ENCODE measurements at places on chromosomes 5 and 9. TPM values are rescaled to one million over a fixed set of nuclear protein-coding genes. Genes with fewer than 3 reads are reported as not detected.

- no peak for DNase-seq
- H3K36me3 ChIP-seq: no peaks in the 10 kb centered on the region
- H3K4me1 ChIP-seq: no peaks in the 10 kb centered on the region
Measured at GRCh38 chr5:102651466-102651865, 103.6 kb upstream of the PAM start.

- no peak overlapping the region for H3K27ac ChIP-seq
- H3K36me3 ChIP-seq: peaks cover 51% of the 10 kb centered on the region
- no peak overlapping the region for H3K4me3 ChIP-seq
- DNase-seq: no peak
- H3K27me3 ChIP-seq: no peaks in the 10 kb centered on the region
Measured at GRCh38 chr9:110244616-110245015, 11.7 kb downstream of the TXN start.

DNA sequence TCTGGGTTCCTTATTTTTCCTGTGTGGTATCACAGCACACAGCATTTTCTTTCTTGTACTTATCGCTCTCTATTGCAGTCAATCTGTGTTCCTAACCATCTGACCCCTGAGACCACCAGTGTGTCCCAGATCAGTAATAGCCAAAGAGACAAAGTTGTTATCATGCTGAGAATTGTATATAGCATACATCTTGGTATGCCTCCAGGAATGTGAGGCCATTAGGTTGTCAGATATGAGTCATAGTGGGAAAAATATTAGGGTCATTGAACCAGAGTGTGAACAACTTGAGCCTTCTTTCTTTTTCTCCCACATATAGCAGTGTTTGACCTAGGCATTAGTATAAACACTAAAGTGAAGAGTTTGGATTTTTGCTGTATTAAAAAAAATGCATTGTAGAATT is 106.3 kb downstream of the NDUFAF2 start:
- peak overlapping the region; percentile 65 for H3K27ac ChIP-seq
- no peaks in the 10 kb centered on the region for H3K36me3 ChIP-seq
- peaks cover 50% of the 10 kb centered on the region for H3K4me1 ChIP-seq
- no peaks in the 10 kb centered on the region for H3K27me3 ChIP-seq

- no peak overlapping the region for H3K4me3 ChIP-seq
- no peaks in the 10 kb centered on the region for H3K4me1 ChIP-seq
- DNase-seq: no peak
Measured at GRCh38 chr9:11269036-11269435, 656.2 kb upstream of the PTPRD start.

GRCh38 chr9:137757613-137758029 is 120.0 kb upstream of the CACNA1B start:
- H3K4me3 ChIP-seq: no peak overlapping the region
- H3K27ac ChIP-seq: no peak overlapping the region
- no peaks in the 10 kb centered on the region for H3K27me3 ChIP-seq

EPB41L4A gene
- 0.11 TPM for total RNA-seq

- no peaks in the 10 kb centered on the region for H3K36me3 ChIP-seq
- DNase-seq: no peak
- H3K4me1 ChIP-seq: no peaks in the 10 kb centered on the region
- no peak overlapping the region for H3K4me3 ChIP-seq
Measured at GRCh38 chr9:1058826-1059487, 8.8 kb downstream of the DMRT2 start.

- peaks cover 8% of the 10 kb centered on the region for H3K27me3 ChIP-seq
- no peaks in the 10 kb centered on the region for H3K36me3 ChIP-seq
- DNase-seq: peak; percentile 35
- H3K4me1 ChIP-seq: peaks cover 14% of the 10 kb centered on the region
- no peak overlapping the region for H3K27ac ChIP-seq
Measured at GRCh38 chr5:170745481-170746071, 37.9 kb upstream of the GABRP start.

DNA sequence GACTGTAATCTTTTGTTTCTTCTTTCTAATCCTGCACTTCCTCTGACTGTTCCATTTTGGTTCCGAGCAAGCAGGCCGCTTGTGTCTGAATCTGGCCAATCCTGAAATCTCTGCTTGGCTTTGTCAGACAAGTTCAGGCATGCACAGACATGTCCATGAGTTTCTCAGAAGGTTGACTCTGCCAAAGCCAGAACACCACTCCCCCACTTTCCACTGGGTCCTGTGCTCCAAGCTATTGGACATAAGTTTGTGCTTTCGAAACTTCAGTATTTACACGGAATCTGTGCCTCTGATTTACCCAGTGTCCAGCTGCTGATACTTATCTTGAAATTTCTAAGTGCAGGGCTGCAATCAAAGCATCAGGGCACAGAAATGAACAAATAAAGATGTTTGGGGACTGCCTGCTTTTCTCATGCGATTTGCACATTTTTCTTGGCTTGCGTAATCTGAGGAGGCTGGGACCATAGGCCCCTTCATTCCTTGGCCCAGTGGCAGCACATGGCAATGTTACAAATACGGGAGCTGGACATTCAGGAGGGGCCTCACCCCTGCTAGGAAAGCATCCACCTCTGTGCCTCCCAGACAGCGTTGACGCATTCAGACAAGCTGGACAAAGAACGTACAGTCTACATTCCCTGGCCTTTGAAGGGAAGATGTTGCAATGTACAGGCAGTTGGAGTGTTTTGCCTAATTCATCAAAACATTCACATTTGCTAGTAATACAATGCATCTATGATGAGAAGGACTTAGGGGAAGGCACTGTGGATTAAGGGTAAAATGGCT is 209.2 kb upstream of the PAPPA start:
- no peaks in the 10 kb centered on the region for H3K36me3 ChIP-seq
- no peaks in the 10 kb centered on the region for H3K27me3 ChIP-seq
- peaks cover 44% of the 10 kb centered on the region for H3K4me1 ChIP-seq
- DNase-seq: peak; percentile 93
- no peak overlapping the region for H3K4me3 ChIP-seq
- H3K27ac ChIP-seq: peak overlapping the region; percentile 91

ARHGEF37 gene
- total RNA-seq: 0.25 TPM

GRCh38 chr5:83400241-83400640 is 71.3 kb upstream of the VCAN start:
- no peaks in the 10 kb centered on the region for H3K27me3 ChIP-seq
- H3K4me1 ChIP-seq: no peaks in the 10 kb centered on the region
- H3K36me3 ChIP-seq: no peaks in the 10 kb centered on the region
- H3K27ac ChIP-seq: no peak overlapping the region
- no peak overlapping the region for H3K4me3 ChIP-seq

- peaks cover 7% of the 10 kb centered on the region for H3K4me1 ChIP-seq
- DNase-seq: no peak
- H3K27me3 ChIP-seq: peaks cover 16% of the 10 kb centered on the region
Measured at GRCh38 chr9:93183663-93184431, at the start of gene WNK2. Gene WNK2, plus strand, starts transcription at chr9:93184139. Its CDS starts 791 bp downstream, at chr9:93184930.

GRCh38 chr5:139407517-139407916 is 3.6 kb upstream of the SPATA24 start:
- no peak overlapping the region for H3K4me3 ChIP-seq

GRCh38 chr9:127763918-127764384 is 14.5 kb downstream of the SH2D3C start:
- no peaks in the 10 kb centered on the region for H3K27me3 ChIP-seq
- H3K36me3 ChIP-seq: no peaks in the 10 kb centered on the region
- no peak for DNase-seq
- no peaks in the 10 kb centered on the region for H3K4me1 ChIP-seq
- no peak overlapping the region for H3K27ac ChIP-seq

- H3K4me1 ChIP-seq: no peaks in the 10 kb centered on the region
- no peak overlapping the region for H3K27ac ChIP-seq
- no peak for DNase-seq
- H3K27me3 ChIP-seq: no peaks in the 10 kb centered on the region
- no peak overlapping the region for H3K4me3 ChIP-seq
Measured at GRCh38 chr9:112601636-112602035, 115.0 kb downstream of the KIAA1958 start.

- no peak overlapping the region for H3K27ac ChIP-seq
- no peak overlapping the region for H3K4me3 ChIP-seq
- DNase-seq: no peak
Measured at GRCh38 chr9:120482424-120483186, 97.4 kb downstream of the CDK5RAP2 start.

DNA sequence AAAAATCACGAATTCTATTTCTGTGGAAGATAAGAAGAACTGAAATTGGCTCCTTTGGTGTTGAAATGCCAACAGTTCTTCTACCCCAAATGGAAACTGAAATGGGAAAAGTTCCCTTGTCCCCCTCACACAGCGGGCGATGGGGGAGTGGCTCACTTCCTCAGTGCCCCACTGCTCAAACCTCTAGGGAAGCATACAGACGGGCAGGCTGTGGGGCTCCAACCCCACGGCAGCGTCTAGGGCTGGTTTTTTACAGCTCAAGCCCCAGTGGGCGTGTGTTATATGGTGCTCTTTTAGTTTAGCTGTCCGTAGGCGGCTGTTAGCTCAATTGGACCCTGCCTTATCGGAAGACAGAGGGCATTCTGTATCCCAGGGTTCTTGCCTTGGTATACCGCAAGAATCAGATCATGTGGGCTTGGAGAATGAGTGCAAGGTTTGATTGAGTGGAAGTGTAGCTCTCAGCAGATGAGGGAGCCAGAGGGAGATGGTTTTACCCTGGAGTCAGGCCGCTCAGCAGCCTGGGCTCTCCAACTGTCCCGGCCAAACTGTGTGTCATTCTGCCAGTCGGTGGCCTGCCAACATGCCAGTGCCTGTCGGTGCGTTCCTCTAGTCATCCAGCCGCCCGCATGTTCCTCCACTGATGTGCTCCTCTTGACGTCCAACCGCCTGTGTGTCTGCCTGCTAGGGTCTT is 166.3 kb upstream of the ZNF608 start:
- H3K36me3 ChIP-seq: no peaks in the 10 kb centered on the region
- DNase-seq: no peak
- no peak overlapping the region for H3K4me3 ChIP-seq
- no peak overlapping the region for H3K27ac ChIP-seq
- no peaks in the 10 kb centered on the region for H3K4me1 ChIP-seq
- H3K27me3 ChIP-seq: no peaks in the 10 kb centered on the region

DNA sequence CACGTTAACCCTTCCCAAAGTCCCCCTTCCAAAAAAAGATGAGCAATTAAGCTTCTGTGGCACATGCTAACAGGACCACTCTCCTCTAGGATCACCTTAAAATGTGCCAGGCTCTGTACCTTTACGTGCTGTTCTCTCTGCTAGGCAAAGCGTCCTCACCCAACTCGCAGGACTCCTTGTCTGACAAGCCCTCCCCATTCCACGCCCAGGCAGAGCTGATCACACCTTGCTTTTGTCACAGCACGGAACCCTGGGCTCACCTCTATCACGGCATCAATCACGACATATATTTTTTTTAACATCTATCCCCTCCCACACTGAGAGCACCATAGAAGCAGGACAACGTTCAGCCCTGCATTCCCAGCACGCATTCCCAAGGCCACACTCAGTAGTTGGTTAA is 47.1 kb downstream of the CDK5RAP2 start:
- no peak overlapping the region for H3K27ac ChIP-seq
- peaks cover 58% of the 10 kb centered on the region for H3K36me3 ChIP-seq
- no peak for DNase-seq
- H3K4me1 ChIP-seq: peaks cover 11% of the 10 kb centered on the region
- no peak overlapping the region for H3K4me3 ChIP-seq
- no peaks in the 10 kb centered on the region for H3K27me3 ChIP-seq

DNA sequence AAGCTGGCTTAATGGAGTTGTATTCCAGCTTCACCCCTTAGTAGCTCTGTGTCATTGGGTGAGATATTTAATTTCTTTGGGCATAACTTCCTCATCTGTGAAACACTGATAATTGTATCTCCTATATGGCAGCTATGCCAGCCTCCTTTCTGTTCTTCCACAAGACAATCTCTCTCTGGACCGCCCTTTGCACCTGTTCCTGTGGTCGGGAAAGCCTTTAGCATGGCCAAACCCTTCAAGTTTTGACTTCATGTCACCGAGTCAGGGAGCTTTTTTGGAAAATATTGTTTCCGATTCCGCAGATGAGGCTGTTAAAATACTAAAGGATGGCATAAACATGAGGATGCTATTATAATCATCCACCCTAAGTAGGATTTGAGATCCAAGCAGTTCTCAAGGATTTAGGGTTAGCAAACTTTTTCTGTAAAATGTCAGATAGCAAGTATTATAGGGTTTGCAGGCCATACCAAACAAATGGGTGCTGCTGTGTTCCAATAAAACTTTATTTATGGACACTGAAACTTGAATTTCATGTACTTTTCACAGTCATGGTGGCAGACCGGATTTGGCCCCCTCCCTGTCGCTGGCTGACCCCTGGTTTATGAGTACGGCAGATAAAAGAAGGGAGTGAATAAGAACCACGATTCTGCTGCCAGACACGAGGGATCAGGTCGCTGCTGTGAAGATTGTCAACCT is 695 bp upstream of the NDFIP1 start:
- no peak for DNase-seq
- no peaks in the 10 kb centered on the region for H3K27me3 ChIP-seq
- H3K4me1 ChIP-seq: peaks cover 20% of the 10 kb centered on the region
- no peak overlapping the region for H3K27ac ChIP-seq
- H3K4me3 ChIP-seq: peak overlapping the region; percentile 96

PSMD5 gene
- total RNA-seq: 17.1 TPM

DNA sequence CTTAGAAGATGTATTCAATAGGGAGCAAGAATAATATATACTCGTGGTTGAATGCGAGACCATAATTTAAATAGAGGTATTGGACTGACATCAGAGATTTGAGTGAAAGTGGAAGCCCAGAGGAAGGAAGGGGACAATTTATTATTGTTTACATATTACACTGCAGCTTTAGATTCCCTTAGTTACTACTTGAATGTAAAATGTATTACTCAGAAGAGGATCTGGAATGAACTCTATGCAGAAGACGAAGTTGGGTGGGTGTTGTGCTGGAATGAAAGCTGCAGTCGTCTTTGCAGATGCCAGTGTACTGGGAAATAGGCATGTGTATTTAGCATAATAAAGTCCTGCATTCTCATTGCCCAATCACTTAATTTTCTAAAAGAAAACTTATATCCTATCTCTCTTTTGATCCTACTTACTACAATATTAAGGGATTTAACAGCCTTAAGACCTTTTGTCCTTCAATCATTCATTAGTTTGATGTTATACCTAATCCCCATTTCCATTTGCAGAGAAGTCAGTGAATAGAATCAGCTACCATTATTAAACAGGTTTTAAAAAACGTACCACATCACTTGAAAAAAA is 570.7 kb upstream of the WWC1 start:
- no peak overlapping the region for H3K4me3 ChIP-seq
- DNase-seq: peak; percentile 64
- H3K4me1 ChIP-seq: peaks cover 63% of the 10 kb centered on the region
- no peaks in the 10 kb centered on the region for H3K27me3 ChIP-seq
- H3K27ac ChIP-seq: peak overlapping the region; percentile 63

ADAM19 gene
- total RNA-seq: 48.7 TPM

DNA sequence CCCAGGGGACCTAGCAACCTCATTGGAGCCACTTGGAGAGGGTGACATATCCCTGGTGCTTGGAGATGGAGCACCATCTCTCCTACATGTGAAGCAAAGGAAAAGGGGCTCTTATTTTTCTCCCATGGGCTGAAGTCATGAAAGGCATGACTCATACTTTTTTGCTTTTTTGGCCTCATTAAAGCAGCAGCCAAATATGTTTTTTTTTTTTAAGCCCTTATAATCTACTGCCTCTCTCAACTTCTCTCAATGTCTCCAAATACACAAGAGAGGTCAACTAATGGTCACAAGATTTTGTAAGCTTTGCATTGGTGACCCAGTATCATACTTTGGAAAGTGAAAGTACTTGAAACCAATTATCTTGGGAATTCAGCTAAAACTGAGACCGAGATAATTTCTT is 1.6 kb upstream of the CFAP90 start:
- no peak for DNase-seq
- no peak overlapping the region for H3K27ac ChIP-seq
- H3K36me3 ChIP-seq: no peaks in the 10 kb centered on the region
- H3K4me1 ChIP-seq: peaks cover 6% of the 10 kb centered on the region

GLDC gene
- total RNA-seq: not detected

- H3K4me3 ChIP-seq: no peak overlapping the region
- no peaks in the 10 kb centered on the region for H3K36me3 ChIP-seq
- no peak for DNase-seq
- no peaks in the 10 kb centered on the region for H3K4me1 ChIP-seq
Measured at GRCh38 chr5:6780802-6781391, 67.7 kb downstream of the TENT4A start.

All from SJSA1 (cell line).